Iris pigment epithelial cell (primary cell): ENCODE measurements at places on chromosomes 12 and 14.
A peak's percentile ranks its signal among the peaks of the same experiment; 100 is the strongest.

DNA sequence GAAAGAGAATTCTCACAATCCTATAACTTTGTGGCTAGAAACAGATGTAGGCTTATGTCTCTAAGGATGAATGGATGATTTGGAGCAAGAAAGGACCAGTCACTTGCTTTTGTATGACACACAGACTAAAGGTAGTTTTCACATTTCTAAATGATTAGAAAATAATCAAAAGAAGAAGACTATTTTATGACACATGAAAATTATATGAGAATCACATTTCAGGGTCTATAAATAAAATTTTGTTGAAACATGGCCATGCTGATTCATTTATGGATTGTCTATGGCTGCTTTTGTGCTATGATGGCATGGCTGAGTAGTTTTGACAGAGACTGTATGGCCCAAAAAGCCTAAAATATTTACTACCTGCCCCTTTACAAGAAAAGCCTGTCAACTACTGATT, 49.4 kb upstream of the FRMD6 start:
- no peak for DNase-seq

GRCh38 chr12:129607301-129607700, 296.5 kb downstream of the TMEM132D start:
- DNase-seq: peak; percentile 90

- DNase-seq: no peak
These were observed 28.1 kb downstream of the CRADD start for GRCh38 chr12:93705237-93705636.

- DNase-seq: no peak
These were observed 6.3 kb downstream of the PPM1H start for GRCh38 chr12:62928632-62929031.

- no peak for DNase-seq
These were observed 24.2 kb downstream of the DPF3 start for GRCh38 chr14:72869407-72870329.

GRCh38 chr12:64545081-64545382, 65.3 kb upstream of the RASSF3 start:
- DNase-seq: no peak

- DNase-seq: peak; percentile 65
These were observed 80.5 kb downstream of the TMEM260 start for GRCh38 chr14:56659964-56660551.

DNA sequence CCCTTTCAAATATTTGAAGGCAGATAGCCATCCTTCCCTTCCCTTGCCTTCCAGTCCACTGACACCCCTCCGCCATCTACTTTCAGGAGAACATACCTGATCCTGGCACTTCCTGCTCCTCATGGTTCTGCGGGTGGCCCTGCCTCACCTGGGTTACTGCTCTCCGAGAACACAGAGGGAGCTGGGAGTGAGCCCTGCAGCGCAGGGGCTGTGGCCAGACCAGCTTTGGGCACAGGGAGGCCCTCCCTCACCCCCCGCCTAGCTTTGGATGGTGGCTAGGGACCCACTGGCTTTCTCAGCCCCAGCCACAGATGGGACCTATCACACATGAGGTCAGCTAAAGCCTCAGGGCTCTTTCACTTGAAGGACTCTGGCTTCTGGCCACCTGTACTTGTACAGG, 12.4 kb downstream of the IQSEC3 start:
- no peak for DNase-seq

DNA sequence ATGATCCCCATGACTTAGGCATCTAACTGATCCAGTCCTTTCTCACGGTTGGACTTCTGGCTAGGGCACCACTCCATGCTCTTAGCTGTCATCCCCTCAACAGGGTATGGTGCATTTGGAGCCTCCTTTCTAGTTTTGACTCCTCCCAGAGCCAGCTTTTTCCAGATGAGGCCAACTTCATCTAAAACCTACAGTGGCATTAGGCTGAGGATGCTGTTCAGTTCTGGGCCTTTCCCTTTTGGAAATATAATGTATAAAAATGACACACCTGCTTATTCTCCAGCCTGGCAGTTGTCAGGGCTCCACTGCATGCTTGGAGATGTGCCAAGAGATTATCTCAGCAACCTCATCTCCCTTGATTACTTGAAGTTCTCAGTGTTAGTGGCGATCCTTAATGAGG, 239.7 kb downstream of the EMP1 start:
- no peak for DNase-seq

DNA sequence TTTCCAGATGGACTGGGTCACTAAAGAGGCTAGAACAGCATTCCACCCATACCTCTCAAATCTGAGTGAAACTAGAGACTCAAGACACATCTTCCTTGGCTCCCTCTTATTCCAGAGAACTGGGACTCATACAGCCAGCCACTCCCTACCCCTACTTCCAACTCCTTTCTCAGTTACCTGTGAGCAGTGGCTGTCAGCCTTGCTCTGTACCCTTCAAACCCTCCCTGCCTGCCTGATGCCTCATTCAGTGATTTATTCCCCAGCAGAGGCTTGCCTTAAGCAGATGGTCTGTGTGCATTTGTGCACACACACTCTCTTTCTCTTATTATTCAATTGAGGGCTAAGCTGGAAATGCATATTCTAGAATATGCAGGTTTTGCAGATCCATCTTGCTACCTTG, 14.6 kb downstream of the GPR84 start:
- DNase-seq: no peak

DNA sequence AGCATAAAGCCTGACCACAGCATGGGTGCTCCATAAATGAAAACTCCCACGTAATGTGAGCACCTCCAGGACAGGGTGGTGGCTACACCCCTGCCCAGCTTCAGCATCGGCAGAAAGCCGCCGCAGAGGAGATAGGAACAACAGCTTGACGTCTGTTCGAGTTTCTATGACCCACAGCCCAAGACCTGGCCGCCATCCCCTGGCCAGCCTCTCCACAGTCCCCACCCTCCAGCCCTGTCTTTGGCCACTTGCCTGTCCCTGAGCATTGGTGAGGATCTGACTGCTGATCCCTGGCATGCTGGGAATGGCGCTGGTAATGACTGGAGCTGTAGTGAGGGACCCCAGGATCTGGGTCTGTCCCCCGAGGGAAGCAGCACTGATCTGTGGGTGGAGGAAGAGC, 21.3 kb downstream of the POU6F1 start:
- DNase-seq: no peak

DNA sequence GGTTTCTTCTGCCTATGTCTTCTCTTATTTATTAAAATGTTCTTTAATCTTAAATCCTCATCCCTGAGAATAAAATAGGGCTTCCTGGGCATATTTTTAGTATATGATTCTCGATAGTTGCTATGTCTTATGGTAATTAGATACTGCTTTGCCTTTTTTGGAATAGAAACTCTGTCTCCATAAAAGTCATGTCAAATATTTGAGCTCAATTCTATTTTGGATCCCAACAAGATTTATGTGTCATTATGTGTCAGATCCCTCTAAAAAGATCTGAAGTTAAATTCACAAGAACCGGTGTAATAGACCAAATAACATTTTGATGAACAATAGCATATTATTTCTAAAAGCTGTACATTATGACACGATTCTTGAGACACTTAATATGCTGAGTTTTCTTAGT, 312.5 kb upstream of the PDE3A start:
- DNase-seq: no peak

GRCh38 chr12:101685092-101685491, 12.3 kb upstream of the CHPT1 start:
- no peak for DNase-seq

DNA sequence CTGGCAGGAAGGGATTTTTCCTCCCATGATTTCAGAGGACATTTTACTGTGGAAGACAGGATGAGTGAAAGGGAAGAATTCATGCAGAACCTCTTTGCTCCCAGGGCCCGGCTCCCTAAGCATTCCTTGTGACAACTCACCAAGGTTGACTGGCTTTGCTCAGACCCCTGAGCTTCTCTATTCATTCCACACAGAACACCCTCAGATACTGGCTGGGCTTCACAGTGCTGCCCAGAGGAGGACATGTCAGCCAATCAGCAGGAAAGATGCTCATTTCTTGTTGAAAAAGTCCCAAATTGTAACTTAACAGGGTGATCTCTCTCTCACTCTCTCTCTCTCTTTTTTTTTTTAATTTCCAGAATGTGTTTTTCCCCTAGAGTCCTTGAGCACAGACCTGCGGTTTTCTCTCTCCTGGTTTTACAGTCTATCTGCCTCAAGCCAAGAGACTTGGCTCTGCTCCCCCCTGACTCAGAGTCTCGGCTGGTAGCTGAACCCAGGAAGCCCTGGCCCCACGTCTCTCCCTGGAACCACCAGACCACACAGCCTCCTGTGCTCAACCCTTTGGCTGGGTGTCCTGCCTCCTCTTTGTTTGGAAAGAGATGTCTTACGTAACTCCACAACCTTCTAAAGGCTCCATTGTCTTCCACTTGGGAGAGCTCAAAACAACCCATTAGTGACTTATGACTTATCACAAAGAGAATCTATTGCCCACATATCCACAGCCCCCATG, 43.9 kb downstream of the SSPN start:
- peak; percentile 100 for DNase-seq

- peak; percentile 60 for DNase-seq
These were observed 243.7 kb downstream of the SLC16A7 start for GRCh38 chr12:59839514-59839913.

DNA sequence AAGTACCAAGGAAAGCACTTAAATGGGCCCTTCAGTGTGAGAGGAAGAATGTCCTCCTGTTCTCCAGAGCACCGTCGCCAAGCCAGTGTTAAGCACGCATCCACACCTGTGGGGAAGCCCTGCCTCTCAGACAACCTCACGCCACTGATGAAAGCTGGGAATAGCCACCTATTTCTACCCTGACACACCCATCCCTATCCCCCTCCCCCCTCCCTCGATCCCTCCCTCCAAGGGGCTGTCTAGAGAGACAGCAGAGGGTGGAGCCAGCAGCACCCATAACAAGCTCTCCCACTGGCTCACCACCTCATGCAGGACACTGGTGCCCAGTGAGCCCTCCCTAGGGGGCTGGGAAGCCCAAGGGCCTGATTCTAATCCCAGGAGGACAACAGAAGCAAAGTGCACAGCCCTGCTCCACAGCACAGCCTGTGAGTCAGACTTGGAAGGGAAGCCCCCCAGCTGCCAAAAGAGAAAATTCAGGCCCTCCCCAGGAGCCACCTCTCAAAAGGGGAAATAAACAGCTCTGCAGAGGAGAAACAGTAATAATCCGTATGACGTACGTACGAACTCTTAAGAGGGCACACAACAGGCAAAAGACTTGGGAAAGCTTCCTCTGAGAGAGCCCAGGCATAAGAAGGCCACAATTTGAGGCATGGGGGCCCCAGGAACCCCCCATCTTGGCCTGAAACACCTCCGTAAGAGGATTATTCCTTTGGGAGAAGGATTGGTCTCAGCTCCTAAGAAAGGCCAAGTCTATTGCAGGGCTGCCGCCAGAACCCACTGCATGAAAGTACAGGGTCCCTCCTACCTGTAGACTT, 7.8 kb downstream of the PITPNM2 start:
- peak; percentile 49 for DNase-seq

- DNase-seq: no peak
These were observed 42.2 kb downstream of the EP400 start for GRCh38 chr12:131991816-131992430.

- no peak for DNase-seq
These were observed 181.5 kb downstream of the VRK1 start for GRCh38 chr14:96978525-96979272.

DNA sequence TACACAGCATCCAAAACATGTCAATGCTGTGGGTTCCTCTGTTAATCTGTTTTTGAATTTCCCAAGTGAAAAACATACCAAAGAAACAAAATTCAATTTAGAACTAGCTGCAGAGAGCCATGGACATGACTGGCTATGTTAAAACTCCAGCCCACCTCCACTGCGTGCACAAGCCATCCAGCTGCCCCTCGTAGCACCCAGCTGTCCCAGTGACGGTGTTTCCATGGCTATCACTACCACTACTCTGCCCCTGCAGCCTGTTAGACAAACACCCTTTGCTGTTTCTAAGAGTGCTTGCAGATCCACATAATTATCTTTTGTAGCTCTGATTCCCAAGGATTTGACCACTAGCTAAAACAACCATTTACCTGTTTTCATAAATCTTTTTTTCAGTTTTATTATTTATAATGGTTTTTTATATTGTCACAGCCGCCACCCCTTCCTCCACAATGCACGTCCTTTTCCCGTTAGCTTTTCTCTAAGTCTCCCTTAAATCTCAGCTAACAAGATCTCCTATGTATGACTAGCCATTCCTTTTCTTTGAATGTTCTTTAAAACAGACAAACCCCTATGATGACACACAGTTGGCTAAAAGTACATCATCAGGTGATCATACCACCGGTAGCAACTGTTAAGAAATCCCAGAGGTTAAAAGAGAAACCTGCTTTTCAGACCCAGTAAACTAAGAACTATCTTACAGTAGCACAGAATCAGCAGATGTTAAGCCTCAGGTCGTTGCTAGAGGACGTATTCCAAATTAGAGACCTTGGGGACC, 37.8 kb upstream of the NAA30 start:
- DNase-seq: no peak

- DNase-seq: no peak
These were observed 37.9 kb upstream of the NCOR2 start for GRCh38 chr12:124605150-124605882.

DNA sequence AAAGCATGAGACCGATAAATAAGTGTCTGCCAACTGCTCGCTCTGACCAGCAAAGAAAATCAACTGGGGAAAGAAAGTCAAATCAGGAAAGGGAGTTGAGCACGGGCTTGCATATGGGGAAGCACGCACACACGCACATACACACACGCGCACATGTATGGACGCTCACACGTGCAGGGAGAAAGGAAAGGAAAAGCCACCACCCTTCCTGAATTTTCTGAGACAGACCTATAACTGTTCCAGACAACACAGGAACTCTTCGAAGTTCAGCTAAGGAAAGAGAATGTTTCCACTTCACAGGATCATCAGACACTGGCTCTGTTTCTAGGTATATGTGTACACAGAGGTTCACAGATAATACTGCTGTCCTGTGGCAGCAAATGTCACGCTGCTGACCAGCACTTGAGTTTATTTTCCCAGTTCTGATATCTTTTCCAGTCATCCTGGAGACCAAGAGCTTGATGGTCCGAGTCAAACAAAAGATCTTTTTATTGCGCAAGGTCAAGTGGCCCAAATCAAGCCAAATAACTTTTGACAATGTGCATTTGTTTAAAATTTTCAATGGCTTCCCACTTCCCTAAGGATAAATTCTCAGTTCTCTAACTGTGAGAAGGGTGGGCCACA, 82.1 kb upstream of the TMCC3 start:
- DNase-seq: no peak

DNA sequence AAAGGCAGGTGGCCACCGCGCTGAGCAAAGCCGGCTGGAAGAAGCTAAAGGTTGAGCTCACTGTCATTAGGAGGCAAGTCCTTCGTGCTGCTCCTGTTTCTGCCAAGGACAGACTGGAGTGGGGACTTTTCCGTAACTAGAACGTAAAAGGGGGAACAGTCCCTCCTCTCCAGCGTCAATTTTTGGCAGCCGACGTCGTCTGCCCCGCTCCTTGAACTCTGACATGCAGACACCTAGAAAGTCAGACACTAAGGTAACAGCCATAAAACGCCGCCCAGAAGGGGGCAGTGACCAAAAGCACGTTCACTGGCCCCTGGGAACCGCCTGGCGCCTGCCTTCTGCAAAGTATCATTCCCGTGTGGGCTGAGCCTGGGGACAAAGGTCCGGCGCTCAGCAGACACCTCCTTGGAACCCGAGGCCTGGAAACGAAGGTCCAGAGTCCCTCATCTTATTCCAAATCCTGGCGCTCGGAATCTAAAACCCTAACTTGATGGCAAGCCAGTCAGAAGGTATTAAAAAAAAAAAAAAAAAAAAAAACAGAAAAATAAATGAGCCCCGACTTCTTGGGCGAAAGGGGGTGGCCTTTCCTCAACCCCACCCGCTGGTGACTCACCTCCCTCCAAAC, 1.1 kb upstream of the LRP1 start:
- no peak for DNase-seq

GRCh38 chr12:55974308-55974730, 441 bp downstream of the RAB5B start:
- DNase-seq: peak; percentile 65

GRCh38 chr14:64715628-64716412, 11.6 kb downstream of the PLEKHG3 start:
- peak; percentile 52 for DNase-seq
